ENCODE measurements at places on chromosomes 6 and 20. TPM values are rescaled to one million over a fixed set of nuclear protein-coding genes. Genes with fewer than 3 reads are reported as not detected.
A peak's percentile ranks its signal among the peaks of the same experiment; 100 is the strongest.

GRCh38 chr6:108800427-108800864 lies 47.8 kb upstream of the ARMC2 start:
- H3K27ac ChIP-seq = no peak overlapping the region
- H3K36me3 ChIP-seq = no peaks in the 10 kb centered on the region
- H3K27me3 ChIP-seq = peaks cover 3% of the 10 kb centered on the region
- peaks cover 18% of the 10 kb centered on the region for H3K4me1 ChIP-seq
- no peak for DNase-seq

GRCh38 chr20:36390719-36391415 lies 84.7 kb downstream of the DLGAP4 start:
- no peak overlapping the region for H3K4me3 ChIP-seq
- no peaks in the 10 kb centered on the region for H3K4me1 ChIP-seq
- no peak for DNase-seq
- H3K36me3 ChIP-seq = no peaks in the 10 kb centered on the region

- no peak overlapping the region for H3K27ac ChIP-seq
- no peak overlapping the region for H3K4me3 ChIP-seq
- no peaks in the 10 kb centered on the region for H3K4me1 ChIP-seq
- H3K27me3 ChIP-seq = peaks cover 23% of the 10 kb centered on the region
- no peaks in the 10 kb centered on the region for H3K36me3 ChIP-seq
- peak; percentile 75 for DNase-seq
Observed at GRCh38 chr20:32031007-32031958, 20.8 kb upstream of the HCK start.

The VIP gene
- not detected for total RNA-seq

DNA sequence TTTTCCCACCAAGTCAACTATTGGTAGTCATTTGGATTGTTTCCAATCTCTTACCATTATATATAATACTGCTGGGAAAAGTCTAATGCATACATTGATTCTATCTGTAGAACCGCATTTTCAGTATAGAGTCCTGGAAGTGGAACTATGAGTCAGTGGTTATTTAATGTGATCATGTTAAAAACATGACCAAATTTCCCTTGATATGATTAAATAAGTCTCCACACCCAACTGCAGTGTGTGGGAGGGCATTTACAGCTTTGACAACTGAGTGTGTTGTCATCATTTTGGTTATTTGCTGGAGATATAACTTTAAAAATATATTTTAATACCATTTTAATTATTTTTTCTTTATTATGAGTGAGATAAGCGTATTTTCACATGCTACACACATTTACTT lies 1027.6 kb downstream of the EYS start:
- no peak for DNase-seq
- H3K4me1 ChIP-seq = no peaks in the 10 kb centered on the region
- no peak overlapping the region for H3K4me3 ChIP-seq

The SH3BGRL2 gene
- total RNA-seq = 0.43 TPM

The SCAND1 gene
- total RNA-seq = 39.3 TPM

DNA sequence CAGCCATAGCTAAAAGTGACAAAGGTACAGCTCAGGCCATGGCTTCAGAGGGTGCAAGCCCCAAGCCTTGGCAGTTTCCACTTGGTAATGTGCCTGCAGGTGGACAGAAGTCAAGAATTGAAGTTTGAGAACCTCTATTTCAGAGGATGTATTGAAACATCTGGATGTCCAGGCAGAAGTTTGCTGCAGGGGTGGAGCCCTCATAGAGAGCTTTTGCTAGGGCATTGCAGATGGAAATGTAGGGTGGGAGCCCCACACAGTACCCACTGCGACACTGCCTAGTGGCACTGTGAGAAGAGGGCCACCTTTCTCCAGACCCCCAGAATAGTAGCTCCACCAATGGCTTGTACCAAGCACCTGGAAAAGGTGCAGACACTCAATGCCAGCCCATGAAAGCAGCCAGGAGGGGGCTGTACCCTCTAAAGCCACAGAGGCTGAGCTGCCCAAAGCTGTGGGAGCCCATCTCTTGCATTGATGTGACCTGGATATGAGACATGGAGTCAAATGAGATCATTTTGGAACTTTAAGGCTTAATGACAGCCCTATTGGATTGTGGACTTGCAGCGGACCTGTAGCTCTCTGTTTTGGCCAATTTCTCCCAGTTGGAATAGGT lies 1299.4 kb upstream of the MAP3K7 start:
- H3K4me1 ChIP-seq = no peaks in the 10 kb centered on the region
- no peak overlapping the region for H3K27ac ChIP-seq
- no peak overlapping the region for H3K4me3 ChIP-seq
- no peak for DNase-seq
- H3K36me3 ChIP-seq = no peaks in the 10 kb centered on the region
- no peaks in the 10 kb centered on the region for H3K27me3 ChIP-seq

DNA sequence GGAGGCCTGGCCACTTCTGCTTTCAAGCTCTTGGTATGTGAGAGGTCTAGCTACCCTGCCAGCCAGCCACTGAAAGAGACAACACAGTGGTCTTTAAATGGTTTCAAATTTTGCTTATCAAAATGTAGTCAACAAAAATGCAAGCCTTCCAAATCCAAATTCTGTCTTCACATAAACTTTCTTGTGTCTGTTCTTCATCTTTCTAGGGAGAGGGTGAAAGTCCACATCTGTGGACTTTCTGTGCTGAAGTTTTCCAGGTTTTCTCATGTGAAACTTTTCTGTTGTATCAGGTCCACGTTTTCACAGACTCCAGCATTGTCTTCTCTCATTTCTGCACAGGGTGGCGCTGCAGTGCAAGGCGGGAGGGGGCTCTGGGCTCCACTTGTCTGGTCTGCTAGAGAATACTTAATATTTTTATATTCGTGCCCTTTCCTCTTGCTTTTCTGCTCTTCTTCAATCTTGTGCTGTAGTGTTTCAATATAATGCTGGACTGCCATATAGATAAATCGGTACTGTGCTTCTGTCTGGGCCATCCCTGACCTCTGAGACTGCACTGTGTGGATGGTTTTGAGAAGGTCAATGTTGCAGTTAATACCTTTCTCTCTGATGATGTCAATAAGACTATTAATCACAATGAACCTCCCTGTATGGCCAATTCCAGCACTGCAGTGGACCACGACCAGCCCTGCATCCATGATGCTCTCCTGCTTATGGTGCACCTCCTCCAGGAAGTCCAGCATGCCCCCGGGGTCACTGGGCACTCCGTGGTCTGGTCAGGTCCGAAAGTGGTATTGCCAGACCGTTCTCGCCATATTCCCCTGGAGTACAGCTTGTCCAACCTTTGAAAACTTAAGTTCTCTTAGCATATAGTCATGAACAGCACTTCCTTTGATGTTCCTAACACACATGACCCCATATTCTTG lies 161.6 kb upstream of the TNFAIP3 start:
- peaks cover 3% of the 10 kb centered on the region for H3K27me3 ChIP-seq
- DNase-seq = peak; percentile 87
- peaks cover 5% of the 10 kb centered on the region for H3K36me3 ChIP-seq
- H3K4me1 ChIP-seq = peaks cover 73% of the 10 kb centered on the region
- no peak overlapping the region for H3K4me3 ChIP-seq
- peak overlapping the region; percentile 94 for H3K27ac ChIP-seq

The DOK5 gene
- 2.9 TPM for total RNA-seq

- H3K36me3 ChIP-seq = peaks cover 2% of the 10 kb centered on the region
- DNase-seq = no peak
- H3K4me3 ChIP-seq = no peak overlapping the region
- H3K27me3 ChIP-seq = no peaks in the 10 kb centered on the region
- peaks cover 2% of the 10 kb centered on the region for H3K4me1 ChIP-seq
- H3K27ac ChIP-seq = no peak overlapping the region
Observed at GRCh38 chr20:25535762-25536161, 49.6 kb downstream of the NINL start.

- H3K27ac ChIP-seq = no peak overlapping the region
- no peak overlapping the region for H3K4me3 ChIP-seq
- H3K36me3 ChIP-seq = no peaks in the 10 kb centered on the region
- no peaks in the 10 kb centered on the region for H3K4me1 ChIP-seq
- no peaks in the 10 kb centered on the region for H3K27me3 ChIP-seq
Observed at GRCh38 chr6:64034291-64034690, 398.7 kb downstream of the PHF3 start.

The MOXD1 gene
- not detected for total RNA-seq

The BMP6 gene
- total RNA-seq = 0.14 TPM

DNA sequence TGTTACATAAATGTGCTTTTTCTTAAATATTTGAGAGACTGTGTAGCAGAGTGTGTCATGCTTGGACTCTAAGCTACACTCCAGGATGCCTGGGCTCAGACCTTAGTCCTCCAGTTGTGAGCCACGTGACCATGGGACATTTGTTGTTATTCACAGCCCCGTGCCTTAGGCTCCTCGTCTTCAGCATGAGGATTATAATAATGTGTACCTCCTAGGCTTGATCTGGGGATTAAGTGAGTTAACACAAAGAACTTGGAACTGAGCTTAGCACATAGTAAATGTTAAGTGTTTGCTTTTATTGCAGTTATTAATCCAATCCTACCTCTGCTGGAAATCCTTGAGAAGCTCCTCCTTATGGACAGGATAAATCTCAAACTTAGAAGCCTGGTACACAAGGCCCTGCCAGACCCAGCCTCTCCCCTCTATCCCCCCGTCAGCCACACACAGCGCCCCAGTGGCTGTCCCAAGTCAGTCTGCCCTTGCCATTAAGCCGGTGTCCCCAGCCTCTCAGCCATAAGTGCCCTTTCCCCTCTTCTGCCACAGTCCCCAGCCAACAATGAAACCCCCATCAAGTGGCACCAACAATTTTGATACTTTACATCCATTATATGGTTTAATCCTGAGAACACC lies 177.5 kb downstream of the TMEM242 start:
- no peak overlapping the region for H3K4me3 ChIP-seq
- DNase-seq = no peak
- H3K36me3 ChIP-seq = peaks cover 2% of the 10 kb centered on the region
- no peaks in the 10 kb centered on the region for H3K27me3 ChIP-seq
- H3K27ac ChIP-seq = no peak overlapping the region

- H3K4me3 ChIP-seq = no peak overlapping the region
- no peaks in the 10 kb centered on the region for H3K36me3 ChIP-seq
- H3K4me1 ChIP-seq = no peaks in the 10 kb centered on the region
Observed at GRCh38 chr6:104212977-104213668, 646.6 kb downstream of the HACE1 start.

DNA sequence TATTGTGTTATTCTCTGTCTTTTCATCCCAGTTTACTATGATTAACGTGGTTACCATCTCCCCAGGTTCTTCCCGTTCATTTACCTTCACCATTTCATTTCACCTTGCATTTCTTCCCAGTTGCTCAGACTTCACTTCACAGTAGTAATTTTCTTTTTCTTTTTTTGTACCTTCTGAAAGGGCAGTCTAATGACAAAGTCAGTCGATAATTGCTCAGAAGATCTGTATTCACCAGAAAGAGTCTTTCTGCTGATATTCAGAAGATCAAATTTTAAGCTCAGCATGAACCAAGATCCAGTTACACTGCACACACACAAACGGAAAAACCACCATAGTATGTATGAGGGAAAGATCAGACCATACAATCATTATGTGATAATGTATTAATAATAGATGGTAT lies 265.5 kb downstream of the ADGB start:
- DNase-seq = no peak
- H3K27ac ChIP-seq = no peak overlapping the region
- no peaks in the 10 kb centered on the region for H3K36me3 ChIP-seq
- no peaks in the 10 kb centered on the region for H3K27me3 ChIP-seq
- no peak overlapping the region for H3K4me3 ChIP-seq
- no peaks in the 10 kb centered on the region for H3K4me1 ChIP-seq

The CDSN gene
- not detected for total RNA-seq

- DNase-seq = no peak
- no peaks in the 10 kb centered on the region for H3K4me1 ChIP-seq
- H3K27ac ChIP-seq = no peak overlapping the region
- peaks cover 21% of the 10 kb centered on the region for H3K27me3 ChIP-seq
Observed at GRCh38 chr20:57902473-57902872, 192.7 kb upstream of the PMEPA1 start.

DNA sequence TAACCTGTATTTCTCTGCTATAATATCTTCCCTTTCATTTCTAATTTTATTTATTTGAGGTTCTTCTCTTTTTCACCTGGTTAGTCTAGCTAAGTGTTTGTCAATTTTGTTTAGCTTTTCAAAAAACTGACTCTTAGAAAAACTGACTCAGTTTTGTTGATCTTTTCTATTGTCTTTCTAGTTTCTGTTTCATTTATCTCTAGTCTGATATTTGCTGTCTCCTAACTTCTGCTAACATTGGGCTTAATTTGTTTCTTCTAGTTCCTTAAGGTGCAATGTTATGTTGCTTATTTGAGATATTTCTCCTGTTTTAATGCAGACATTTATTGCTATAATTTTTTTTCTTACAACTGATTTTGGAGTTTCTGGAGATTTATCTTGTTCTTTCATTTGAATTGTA lies 1011.0 kb downstream of the EPHA7 start:
- H3K27ac ChIP-seq = no peak overlapping the region
- no peaks in the 10 kb centered on the region for H3K36me3 ChIP-seq
- no peaks in the 10 kb centered on the region for H3K4me1 ChIP-seq
- no peak overlapping the region for H3K4me3 ChIP-seq

DNA sequence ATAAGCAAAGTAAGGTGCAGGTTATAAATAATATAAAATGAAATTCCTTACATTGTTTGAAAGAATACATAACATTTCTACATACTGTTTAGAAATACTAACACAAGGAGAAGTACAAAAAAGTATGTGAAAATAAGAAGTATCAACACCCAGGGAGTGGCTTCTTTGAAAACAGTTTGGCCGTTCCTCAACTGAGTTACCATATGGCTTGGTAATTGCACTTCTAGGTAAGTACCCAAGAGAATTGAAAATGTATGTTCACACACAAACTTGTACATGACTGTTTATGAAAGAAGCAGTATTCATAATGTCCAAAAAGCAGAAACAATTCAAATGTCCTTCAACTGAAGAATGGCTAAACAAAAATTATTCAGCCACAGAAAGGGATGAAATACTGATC lies 30.7 kb downstream of the PAK5 start:
- no peak overlapping the region for H3K4me3 ChIP-seq
- DNase-seq = no peak
- H3K27ac ChIP-seq = no peak overlapping the region
- no peaks in the 10 kb centered on the region for H3K36me3 ChIP-seq
- H3K4me1 ChIP-seq = no peaks in the 10 kb centered on the region
- peaks cover 2% of the 10 kb centered on the region for H3K27me3 ChIP-seq

GRCh38 chr6:41371992-41372831 lies 36.8 kb downstream of the NCR2 start:
- peaks cover 69% of the 10 kb centered on the region for H3K27me3 ChIP-seq
- DNase-seq = peak; percentile 34
- peaks cover 29% of the 10 kb centered on the region for H3K4me1 ChIP-seq
- peak overlapping the region; percentile 16 for H3K27ac ChIP-seq
- H3K36me3 ChIP-seq = no peaks in the 10 kb centered on the region

All from activated CD4-positive, alpha-beta T cell treated with anti-CD3 and anti-CD28 coated beads for 36 hours (primary cell).